ENCODE measurements at places on chromosomes 4 and X.
A peak's percentile ranks its signal among the peaks of the same experiment; 100 is the strongest.

DNA sequence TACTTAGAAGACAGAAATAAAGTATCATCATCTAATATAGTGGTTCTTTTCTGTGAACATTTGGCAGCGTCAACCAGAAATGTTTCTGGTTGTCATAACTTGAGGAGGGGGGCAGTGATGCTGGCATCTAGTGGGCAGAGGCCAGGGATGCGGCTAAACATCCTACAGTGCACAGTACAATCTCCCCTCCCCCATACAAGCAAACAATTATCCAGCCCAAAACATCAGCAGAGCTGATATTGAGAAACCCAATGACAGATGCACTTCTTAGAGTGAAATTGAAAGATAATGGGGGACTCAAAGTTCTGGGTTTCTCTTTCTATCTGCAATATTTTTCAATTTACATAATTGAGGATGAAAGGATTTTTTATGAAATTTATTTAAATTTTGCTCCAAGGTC lies 1.9 kb upstream of the EIF1AX start:
- no peak for DNase-seq

DNA sequence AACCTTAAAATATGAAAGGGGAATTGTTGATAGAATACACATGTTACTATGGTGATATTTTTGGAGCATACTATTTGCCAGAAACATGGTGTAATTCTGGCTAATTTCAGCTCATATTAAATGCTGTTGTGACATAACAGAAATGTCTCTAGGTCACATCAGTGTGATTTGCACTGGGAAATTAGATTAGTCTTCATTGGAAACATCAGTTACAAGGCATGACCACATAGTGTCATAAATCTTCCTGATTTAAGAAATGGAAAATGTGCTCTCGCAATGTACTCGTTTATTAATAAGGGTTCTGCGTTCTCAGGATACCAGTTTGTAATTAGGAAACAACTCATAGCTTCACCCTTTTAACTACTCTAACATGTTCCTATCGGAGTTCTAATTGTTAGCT lies 72.9 kb upstream of the GYPA start:
- no peak for DNase-seq

GRCh38 chr4:168759321-168759720 lies 250.7 kb downstream of the CBR4 start:
- DNase-seq, result no peak

DNA sequence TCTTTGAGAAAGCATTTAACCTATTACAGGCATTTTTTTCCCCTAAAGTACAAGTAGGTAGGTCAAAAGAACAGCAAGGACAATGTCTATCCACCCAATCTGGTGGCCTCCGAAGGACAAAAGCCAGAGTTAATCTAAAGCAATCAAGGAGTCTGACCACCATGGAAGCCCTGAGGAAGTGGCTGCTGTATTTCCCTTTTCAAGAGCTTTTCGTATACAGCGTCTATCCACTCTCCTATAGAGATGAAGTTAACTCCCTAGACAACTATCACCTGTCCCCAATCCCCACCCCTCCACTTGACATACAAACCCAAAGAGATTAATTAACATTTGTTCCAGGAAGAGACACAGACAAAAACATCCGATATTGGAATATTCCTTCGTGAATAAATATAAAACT lies 85.5 kb downstream of the SNCA start:
- DNase-seq, result no peak

DNA sequence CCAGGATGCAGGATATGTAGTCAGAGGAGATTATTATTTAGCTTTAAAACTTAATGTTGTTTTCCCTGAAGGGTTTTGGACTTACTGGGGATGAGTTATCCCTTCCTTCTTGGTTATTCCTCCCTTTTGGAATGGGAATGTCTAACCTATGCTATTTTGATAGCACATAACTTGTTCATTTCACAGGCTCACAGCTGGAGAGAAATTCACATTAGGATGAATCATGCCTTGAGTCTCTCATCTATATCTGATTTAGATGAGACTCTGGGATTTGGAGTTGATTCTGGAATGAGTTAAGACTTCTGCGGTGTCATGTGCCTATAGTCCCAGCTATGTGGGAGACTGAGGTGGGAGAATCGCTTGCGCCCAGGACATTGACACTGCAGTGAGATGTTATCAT lies 81.1 kb downstream of the ATP11C start:
- no peak for DNase-seq

GRCh38 chr4:57051095-57051494 lies 59.1 kb downstream of the IGFBP7 start:
- no peak for DNase-seq

- no peak for DNase-seq
Observed at GRCh38 chrX:13009273-13009672, 34.4 kb downstream of the TMSB4X start.

- no peak for DNase-seq
Observed at GRCh38 chrX:152937236-152937635, 39.4 kb downstream of the ZNF185 start.

DNA sequence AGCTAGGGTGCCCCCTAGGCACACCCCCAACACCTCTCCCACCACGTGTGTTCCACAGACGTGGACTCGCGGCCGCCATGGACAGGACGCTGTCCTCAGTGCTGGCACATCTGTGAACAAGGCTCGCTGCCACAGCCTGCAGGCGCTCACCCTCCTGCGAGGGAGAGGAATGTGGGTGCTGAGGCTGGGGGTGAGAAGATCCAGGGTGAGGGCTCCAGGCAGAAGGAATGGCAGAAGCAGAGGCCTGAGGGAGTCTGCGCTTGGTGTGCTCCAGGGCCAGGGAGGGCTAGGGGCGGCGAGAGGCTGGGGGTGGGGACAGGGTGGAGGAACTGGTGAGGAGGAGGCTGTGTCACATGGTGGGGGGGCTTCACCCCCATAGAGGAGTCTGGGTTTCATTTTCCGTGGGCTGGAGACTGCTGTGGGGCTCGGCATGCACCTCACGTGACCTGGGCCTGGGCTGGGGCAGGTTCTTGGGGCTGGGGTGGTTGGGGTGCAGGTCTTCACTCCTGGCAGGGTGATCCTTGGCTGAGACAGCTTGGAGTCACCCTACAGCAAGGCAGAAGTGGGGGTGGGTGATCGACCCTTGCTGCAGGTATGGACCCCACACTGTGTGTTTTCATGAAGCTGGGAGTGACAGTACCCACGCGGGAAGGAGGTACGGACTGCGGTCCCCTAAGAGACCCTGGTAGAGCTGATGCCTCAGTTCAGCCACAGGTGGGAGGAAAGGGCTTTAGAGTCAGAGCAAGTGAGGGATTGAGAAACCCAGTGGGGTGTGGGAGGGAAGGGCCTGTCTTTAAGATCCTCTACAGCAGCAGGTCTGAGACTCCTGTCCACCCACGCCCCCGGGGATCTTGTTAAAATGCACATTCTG lies 103.7 kb downstream of the PSAPL1 start:
- DNase-seq, result no peak

- peak; percentile 31 for DNase-seq
Observed at GRCh38 chr4:101418055-101418454, 70.7 kb upstream of the PPP3CA start.

- DNase-seq, result no peak
Observed at GRCh38 chr4:42284030-42284429, 113.3 kb upstream of the SHISA3 start.

- no peak for DNase-seq
Observed at GRCh38 chr4:143407474-143407873, 70.8 kb downstream of the GAB1 start.

- no peak for DNase-seq
Observed at GRCh38 chr4:39349326-39349725, 16.8 kb downstream of the RFC1 start.

DNA sequence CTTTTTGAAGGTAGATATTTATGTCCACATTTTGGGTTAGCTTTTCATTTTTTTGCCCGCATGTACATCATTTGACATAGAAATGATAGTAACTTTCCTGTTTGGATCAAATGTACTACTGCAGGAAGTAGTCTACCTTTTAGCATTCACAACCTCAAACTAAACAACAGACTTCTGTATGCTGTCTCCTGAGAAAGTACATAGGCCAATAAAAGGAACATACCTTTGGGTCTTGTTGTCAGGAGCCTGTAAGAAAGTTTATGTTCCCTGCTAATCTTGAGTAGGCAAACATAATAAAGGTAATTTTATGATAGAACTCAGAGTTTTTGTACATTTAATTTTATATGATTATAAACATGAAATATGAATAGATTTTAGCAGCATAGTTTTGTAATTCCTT lies 54.2 kb downstream of the STAG2 start:
- no peak for DNase-seq

DNA sequence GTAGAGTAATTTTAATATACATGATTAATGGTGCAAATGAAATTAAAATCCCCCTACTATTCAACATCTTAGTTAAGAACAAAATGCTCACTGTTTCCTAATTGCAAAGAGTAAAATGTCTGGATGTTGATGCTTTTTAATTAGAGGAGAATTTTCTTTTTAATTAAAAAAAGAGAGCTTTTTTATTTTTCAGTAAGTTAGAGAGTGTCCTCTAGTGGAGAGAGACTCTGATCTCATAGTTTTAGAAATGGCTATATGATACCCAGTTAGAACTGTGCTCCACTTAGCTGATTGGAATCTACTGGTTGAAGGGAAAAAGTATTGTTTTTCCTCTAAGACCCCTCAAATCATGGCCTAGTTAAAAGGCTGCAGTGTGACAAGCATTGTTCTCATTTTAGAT lies 312.0 kb upstream of the MAGEB2 start:
- no peak for DNase-seq

DNA sequence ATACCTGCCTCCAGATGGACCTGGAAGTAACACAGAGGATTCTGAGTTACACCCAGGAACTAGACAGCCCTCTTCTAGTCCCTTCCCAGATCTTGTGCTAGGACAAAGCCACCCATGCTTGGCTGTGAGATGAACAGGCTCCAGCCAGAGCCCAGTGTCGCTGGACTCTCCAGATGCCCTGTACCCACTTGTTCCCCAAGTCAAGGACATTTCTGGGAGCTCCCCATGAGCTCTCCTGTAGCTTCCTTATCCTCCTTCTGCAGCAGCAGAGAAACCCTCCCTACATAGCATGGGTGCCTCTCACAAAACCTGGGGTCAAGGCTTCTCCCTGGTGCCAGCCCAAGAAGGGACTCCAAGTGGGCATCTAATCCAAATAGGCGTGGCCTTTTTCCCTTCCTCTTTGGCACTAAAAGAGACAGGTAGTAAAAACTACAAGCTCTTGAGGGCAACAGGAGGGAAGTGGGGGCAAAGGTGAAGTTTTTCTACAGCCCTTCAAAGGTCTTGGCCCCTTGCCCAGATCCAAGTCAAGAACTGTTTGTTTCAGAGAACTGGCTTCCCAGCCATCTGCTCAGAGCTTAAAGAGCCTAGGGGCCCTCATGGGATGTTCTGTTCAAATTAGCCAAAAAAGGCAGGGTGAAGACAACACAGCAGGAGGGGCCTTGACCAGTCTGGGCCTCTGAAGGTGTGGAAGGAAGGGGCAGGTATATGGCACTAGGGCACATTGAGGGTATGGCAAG lies 8.5 kb upstream of the ERCC6L start:
- DNase-seq, result no peak

DNA sequence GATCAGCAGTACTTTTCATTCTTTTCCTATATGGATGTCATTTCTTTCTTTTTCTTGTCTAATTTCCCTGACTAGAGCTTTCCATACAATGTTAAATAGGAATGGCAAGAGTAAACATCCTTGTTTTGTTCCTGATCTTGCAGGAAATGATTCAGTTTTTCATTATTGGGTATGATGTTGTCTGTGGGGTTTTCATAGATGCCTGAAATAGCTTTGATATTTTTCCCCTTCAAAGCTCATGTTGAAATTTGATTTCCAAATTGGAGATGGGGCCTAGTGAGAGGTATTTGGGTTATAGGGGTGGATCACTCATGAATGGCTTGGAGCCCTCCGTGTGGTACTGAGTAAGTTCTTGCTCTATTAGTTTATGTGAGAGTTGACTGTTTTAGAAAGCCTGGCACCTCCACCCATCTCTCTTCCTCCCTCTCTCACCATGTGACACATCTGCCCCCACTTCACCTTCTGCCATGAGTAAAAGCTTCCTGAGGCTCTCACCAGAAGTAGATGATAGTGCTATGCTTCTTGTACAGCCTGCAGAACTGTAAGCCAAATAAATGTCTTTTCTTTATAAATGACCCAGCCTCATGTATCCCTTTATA lies 22.3 kb upstream of the VSIG1 start:
- DNase-seq, result no peak

DNA sequence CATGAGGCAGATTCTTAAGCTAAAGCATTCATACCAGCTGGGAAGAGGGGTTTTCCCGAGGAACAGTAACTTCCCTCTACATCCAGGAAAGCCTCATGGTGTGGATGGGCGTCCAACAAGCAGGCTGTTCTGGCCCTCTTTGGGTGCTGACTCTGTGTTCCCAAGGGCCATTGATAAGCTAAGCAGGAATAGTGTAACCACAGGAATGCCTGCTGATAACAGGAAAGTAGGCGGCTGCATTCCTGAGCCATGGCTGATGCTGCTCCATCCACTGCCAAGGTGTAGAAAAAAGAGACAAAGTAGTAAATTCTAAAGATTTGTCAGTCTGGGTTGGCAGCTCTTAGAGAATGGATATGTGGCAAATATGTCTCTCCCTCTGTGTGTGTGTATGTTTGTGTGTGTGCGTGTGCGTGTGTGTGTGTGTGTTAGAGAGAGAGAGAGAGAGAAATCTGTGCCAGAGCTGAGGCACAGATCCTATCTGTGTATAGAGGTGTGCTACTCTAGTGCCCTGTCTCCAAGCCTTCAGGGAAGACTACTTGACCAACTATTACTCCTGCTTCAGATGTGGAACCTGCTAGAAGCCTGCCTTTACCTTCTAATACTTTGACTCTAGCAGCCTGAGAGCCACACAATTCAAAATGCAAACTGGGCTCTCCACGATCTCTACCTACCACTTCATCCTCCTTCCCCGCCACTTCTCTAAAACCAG lies 353.1 kb upstream of the NR3C2 start:
- no peak for DNase-seq

DNA sequence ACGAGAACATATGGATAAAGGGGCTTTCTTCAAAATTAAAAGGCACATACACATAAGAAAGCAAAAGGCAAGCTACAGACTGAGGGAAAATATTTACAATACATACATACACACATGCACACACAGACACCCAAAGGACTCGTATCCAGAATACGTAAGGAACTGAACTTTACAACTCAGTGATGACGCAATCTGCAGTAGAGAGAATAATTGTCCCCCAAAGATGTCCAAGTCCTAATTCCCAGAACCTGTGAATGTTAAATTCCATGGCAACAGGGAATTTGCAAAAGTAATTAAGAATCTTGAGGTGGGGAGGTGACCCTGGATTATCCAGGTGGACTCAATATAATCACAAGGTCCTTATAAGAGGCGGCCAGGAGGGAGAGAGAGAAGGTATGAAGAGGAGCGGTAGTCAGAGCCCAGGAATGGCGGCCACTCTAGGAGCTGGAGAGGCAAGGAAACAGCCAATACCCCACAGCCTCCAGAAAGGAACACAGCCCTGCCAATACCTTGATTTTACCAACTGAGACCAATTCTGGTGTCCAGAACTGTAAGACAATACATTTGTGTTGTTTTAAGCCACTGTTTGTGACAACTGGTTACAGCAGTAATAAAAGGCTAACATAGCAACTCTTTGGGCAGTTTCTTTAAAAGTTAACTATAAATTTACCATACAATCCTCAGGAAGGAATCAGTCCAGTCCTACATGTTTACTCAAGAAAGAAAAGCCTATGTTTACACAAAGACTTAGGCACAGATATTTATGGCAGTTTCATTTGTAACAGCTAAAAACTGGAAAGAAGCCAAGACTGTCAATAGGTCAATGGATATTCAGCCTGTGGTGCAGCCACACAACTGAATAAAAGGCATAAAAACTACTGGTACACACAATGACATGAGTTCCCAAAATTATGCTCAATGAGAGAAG lies 27.3 kb upstream of the STS start:
- no peak for DNase-seq

- DNase-seq, result no peak
Observed at GRCh38 chr4:105181259-105181658, 34.6 kb downstream of the TET2 start.

GRCh38 chr4:10977534-10977933 lies 293.0 kb upstream of the CLNK start:
- no peak for DNase-seq
